Type B pancreatic cell (in vitro differentiated cells): ENCODE measurements at places on chromosomes 3 and 15. TPM values are rescaled to one million over a fixed set of nuclear protein-coding genes. Genes with fewer than 3 reads are reported as not detected.

- H3K36me3 ChIP-seq: no peaks in the 10 kb centered on the region
- no peak for DNase-seq
- H3K27ac ChIP-seq: no peak overlapping the region
- H3K27me3 ChIP-seq: no peaks in the 10 kb centered on the region
These were observed 14.2 kb downstream of the HAPLN3 start for GRCh38 chr15:88880944-88881740.

DNA sequence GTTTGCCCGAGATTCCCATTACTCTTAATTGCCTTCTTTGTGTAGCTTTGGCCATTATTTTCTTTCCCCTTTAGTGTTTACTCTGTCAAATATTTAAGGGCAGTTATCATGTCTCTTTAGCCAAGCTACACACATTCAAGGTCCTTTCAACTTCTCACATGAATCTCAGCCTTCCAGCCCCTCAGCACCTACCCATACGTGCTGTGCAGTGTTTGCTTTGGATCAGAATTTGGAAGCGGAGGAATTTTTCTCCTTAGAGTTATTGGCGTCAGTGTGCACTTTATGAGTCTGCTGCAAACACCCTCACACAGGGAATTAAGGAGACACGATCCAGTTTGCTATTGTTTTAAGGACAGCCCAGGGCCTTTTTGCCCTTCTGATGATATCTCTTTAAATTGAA, 231.6 kb downstream of the CACNA2D3 start:
- no peaks in the 10 kb centered on the region for H3K36me3 ChIP-seq
- H3K4me3 ChIP-seq: no peak overlapping the region
- no peak overlapping the region for H3K27ac ChIP-seq
- H3K27me3 ChIP-seq: no peaks in the 10 kb centered on the region

The KCNH8 gene
- 1.2 and 3.4 TPM in 2 replicates for total RNA-seq

The TRIM42 gene
- total RNA-seq: not detected in 2 replicates

DNA sequence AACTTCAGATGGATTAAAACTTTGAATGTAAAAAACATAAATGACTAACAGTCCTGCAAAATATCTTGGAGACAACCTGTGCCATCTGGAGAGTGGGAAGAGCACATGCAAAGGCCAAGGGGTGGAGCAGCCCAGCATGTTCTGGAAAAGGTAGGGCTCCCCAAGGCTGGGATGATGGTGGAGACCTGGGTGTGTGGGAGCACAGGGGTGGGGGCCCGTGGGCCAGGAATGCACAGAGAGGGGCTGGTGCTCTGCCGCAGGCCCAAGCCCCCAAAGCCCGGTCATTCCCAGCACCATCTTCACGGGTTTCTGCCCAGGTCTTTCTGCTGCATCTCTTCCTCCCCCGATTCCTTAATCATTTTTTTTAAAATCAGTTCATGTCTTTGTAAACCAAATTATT, 9.7 kb upstream of the GATA2 start:
- H3K4me3 ChIP-seq: no peak overlapping the region
- no peak overlapping the region for H3K27ac ChIP-seq

GRCh38 chr15:55791551-55792400, 48.8 kb upstream of the PRTG start:
- H3K4me1 ChIP-seq: peaks cover 15% of the 10 kb centered on the region
- DNase-seq: no peak
- peaks cover 6% of the 10 kb centered on the region for H3K36me3 ChIP-seq
- no peaks in the 10 kb centered on the region for H3K27me3 ChIP-seq

The TRIP4 gene
- total RNA-seq: 21.1 and 22.4 TPM in 2 replicates

GRCh38 chr3:23004971-23005370, 198.2 kb upstream of the UBE2E2 start:
- DNase-seq: no peak
- no peak overlapping the region for H3K4me3 ChIP-seq

DNA sequence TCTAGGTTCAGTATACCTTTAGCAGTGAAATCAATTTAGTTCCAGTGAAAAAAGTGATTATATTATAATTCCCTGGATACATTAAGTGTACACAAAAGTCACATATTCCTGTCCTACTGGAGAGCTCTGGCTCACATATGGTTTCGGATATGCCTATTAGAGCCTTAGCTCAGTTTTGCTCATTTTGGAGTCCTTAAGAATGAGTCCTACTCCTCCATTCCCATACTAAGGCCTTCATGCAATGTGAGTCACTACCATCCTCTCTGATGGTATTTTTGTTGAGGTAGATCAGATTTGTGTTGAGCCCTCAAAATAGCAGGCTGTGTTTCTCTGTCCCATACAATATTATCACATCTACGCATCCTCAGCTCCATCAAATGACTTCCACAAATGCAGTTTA, 294.2 kb upstream of the COL8A1 start:
- no peak overlapping the region for H3K4me3 ChIP-seq
- H3K4me1 ChIP-seq: no peaks in the 10 kb centered on the region
- no peak overlapping the region for H3K27ac ChIP-seq

The CDHR4 gene
- total RNA-seq: 0.29 TPM in 1 of 2 replicates, not detected in the other

DNA sequence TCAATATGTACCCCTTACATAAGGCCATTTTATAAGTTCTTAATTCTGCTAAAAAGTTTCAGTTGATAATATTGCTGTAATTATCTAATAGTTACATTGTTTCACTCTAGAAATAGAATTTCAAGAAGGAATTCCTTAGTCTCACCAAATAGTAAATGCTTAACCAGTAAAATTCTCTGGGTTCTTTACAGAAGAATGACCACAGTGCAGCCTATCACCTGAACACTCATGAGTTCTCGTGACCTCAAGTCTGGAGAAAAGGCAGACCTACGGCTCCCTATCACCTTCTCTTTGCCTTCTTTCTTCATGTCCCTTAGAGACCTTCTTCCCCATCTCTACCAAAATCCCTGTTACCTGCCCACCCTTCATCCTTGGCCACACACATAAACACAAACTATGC, 30.9 kb downstream of the CCDC191 start:
- no peak overlapping the region for H3K4me3 ChIP-seq
- peaks cover 14% of the 10 kb centered on the region for H3K27me3 ChIP-seq
- DNase-seq: no peak
- H3K4me1 ChIP-seq: peaks cover 3% of the 10 kb centered on the region
- peaks cover 4% of the 10 kb centered on the region for H3K36me3 ChIP-seq

The GPD1L gene
- 17.5 and 17.8 TPM in 2 replicates for total RNA-seq

The RTP1 gene
- not detected in 2 replicates for total RNA-seq

DNA sequence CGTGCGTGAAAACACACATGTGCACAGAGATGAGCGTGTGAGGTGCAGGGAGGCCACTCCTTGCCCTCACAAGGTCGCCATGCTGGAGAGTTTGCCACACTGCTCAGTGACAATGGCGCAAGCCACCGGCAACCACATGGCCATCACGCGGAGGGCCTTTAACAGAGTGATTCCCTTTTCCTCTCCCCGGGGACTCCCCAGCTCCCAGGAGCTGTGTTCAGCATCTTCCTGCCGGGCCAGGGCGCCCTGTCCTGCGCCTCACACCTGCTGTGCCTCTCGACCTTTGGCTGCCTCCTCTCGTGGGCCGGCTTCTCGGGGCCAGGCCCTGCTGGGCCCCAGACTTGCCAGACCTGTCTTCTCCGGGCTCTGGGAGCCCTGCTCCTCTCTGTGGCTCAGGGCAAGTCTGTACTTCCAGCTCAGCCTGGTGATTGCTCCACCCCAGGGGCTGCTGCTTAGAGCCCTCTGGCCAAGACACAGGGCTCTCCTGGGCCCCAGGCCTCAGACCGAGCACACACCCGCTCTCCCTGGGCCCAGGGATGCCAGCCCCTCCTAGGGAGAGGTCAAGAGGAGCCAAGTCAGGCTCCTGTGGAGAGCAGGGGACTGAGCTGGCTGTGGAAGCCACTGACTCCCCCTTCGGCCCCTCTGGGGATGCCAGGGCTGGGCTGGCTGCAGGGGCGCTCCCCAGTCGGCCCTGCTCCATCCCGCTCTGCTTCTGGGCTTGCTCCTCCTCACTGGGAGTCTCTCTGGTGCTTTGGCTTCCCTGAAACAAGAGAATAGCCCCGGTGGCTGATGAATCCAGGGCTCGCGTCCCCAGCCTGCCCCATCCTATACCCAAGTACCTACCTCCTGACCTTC, 5.6 kb downstream of the CCDC9B start:
- peaks cover 20% of the 10 kb centered on the region for H3K4me1 ChIP-seq
- H3K27me3 ChIP-seq: peaks cover 3% of the 10 kb centered on the region

The FRMD5 gene
- total RNA-seq: 3.8 and 5.7 TPM in 2 replicates
